Substantia nigra (tissue), 51 donors: ENCODE measurements at places on chromosomes 12 and 14.

GRCh38 chr14:50060871-50061663 lies 55.3 kb downstream of the VCPKMT start:
- DNase-seq: peak; percentile 24

DNA sequence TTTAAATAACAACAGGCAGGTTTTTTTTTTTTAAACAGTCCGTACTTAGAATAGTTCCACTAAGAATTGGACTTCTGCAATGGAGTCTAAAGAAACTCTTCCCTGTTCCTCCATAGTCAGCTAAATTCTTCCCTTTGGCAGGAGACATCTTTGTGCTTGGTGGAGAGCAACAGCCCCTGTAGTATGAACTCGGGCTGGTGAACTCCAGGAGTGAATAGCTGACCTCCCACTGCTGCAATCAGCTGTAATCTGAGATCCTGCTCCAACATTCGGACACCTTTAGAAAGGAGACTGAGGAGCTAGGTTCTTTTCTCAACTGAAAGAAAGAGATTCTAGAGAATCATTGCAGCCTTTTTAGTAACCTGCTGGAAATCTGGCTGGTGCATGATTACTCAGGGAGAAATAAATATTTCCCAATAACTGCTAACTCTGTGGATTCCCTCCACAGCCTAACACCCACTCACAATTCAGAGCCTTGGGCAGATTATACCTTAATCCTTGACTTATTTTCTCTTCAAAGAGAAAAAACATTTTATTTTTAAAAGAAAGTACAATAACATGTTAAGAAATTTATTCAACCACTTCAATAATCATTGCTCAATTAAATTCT lies 25.6 kb upstream of the DBX2 start:
- DNase-seq: no peak

DNA sequence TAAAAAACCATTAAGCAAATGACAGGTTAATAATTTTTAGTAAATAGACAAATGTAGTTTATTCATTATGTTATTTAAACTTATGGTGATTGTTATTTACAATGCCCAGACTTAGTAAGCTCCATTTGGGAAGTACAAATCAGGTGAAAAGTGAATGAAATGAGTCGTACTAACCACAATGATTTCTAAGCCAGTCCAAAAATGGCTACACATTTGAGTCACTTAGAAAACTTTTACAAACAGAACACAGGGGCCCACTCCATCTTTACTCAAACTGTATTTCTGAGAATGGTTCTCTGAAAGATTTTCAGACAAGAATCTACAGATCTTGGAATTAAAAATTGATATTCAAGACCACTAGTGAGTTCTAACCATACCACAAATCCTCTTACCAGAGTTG lies 653.3 kb upstream of the MIS18BP1 start:
- DNase-seq: no peak

- no peak for DNase-seq
These were observed 612 bp upstream of the SLC25A3 start for GRCh38 chr12:98592825-98593322.

DNA sequence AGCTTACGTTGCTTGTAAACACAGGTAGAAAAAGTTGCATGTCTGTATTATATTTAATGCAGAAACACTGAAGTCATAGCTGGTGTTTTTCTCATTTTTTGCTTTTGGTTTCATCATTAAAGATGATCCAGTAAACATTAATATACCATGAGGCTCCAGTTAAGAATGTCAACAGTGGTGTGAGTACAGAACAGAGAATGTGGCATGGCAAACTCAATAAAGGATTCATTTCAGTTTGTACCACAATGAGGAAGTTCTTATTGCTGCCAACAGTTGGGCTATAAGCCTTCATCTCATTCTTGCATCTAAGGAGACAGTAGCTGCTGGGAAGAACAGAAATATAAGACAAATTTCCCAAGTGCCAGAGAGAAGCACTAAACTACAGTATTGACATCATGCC lies 72.1 kb upstream of the ST8SIA1 start:
- DNase-seq: no peak

DNA sequence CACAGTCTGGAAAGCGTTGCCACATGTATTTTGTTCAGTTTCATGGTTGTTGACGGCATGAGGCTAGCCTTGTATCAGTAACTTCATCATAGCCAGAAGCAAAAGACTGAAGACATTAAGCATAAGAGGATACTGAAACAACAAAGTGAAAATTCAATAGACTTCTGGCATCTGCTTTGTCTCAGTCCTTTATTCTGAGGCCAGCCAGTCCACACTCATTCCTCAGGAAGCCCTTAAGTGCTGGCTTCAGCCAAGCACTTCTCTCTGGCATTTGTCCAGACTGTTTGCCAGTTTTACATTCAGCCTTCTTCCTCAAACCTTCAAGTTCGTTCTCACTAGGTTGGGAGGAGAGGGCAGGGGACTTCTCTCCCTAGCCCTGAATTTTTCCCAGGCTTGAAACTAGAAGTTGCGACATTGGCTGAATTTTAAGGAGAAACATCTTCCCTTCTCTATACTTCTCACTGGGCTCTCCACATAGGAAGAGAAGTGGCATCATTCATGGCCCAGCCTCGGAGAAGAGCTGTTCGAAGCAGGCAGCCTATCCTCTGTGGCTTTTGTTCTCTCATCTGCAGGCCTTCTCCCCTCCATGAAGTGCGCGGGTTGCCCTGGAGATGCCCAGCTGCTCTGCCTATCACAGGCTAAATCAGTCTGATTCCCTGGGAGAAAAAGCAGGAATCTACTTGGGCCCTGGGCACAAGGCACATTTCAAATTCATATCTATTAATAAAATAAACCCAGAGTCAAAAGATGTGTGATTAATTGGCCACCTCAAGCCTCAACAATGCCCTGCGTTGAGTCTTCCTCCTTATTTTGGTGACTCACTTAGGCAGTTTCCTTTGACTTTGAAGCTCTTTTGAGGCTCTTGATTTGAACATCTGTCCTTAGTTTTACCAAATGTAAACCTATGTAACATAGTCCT lies 130.9 kb upstream of the PLEKHA5 start:
- no peak for DNase-seq
